Muscle of leg (tissue), 16 donors: ENCODE measurements at places on chromosomes 3 and 15.

DNA sequence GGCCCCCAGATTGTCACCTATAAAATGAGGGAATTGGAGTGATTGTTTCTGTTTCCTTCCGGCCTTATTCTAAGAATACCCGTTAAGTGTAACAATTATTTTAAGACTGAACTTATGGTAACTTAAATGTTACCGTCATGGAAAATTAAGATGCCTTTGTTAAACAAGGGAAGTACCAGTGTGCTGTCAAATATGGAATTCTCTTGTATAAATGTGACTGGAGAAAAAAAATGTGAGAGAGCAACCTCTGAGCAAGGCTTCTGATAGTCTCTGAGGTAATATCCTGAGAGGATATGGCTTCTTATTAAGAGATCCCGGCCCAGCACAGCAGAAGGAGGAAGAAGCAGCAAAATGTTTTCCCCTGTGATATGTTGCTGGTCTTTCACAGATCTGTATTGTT is 480.7 kb upstream of the ADAMTS9 start:
- peak; percentile 72 for DNase-seq

- DNase-seq = no peak
Measured at GRCh38 chr3:37601832-37602231, 259.8 kb upstream of the CTDSPL start.

GRCh38 chr3:158058495-158059130 is 47.6 kb downstream of the SHOX2 start:
- no peak for DNase-seq

DNA sequence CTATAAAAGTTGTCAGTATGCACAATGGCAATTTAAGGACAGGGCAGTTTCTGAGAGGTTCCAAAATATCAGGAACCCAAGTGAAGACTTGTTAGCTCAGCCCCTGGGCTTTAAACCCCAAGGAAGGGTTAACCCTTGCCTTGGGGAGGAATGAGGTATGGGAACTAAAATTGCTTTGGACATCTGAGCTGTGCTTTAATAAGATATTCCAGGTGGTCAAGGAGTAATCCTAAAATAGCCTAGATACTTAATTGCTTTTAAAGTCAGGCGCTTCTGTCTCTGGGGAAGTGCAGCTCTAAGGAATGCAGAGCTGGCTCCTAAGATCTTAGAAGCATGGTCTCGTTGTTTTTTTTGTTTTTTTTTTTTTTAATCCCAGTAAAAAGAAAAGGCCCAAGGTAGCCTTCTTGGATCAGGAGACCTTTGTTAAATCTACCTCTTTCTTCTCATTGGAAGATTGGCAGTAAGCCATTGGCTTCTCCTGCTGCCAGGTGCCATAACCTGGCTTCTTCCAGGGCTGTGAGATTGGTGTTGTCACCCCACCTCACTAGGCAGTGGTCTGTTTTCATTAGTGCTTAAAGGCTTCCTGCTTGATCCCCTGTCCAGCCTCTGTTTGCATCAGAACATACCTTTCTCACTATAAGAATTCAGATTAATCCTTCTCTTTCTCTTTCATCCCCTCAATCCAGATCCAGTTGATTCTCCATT is 24.5 kb downstream of the ARID3B start:
- no peak for DNase-seq

DNA sequence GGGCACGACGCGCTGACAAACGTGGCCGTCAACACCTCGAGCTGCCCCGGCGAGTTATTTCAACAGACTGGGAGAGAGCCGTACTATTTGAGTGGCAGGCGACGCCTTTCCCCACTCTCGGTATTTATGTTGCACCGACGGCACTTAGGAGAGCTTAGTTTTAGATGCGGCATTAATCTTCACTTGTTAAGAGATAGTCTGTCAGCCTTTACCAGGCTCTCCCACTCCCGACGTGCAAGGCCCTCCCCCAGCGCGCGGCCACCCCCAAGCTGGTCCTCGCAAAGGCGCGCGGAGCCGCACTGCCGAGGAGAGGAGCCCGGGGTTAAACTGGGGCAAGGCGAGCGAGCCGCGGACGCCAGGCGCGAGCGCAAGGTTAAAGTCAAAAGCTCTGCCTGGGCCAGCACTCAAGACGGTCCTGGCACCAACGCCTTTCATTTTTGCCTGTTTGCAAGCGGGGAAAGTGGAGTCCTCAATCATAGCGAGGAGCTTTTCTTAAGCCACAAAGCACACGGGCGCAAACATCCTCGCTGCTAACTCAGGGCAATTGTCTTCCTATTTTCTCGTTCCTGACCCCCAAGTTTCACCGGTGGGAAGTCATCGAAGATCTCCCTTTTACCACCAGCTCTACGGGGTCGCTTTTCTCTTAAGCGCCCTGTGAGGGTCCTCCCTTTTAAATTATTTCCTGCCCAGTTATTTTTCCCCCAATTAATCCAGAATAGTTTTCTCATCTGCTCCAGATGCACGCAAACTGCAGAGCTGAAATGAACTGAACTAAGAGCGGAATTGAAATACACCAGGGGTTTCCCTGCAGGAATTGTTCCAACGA is 86.6 kb downstream of the NR2F2 start:
- DNase-seq = no peak

- DNase-seq = no peak
Measured at GRCh38 chr3:44896440-44896839, 22.0 kb downstream of the TGM4 start.

DNA sequence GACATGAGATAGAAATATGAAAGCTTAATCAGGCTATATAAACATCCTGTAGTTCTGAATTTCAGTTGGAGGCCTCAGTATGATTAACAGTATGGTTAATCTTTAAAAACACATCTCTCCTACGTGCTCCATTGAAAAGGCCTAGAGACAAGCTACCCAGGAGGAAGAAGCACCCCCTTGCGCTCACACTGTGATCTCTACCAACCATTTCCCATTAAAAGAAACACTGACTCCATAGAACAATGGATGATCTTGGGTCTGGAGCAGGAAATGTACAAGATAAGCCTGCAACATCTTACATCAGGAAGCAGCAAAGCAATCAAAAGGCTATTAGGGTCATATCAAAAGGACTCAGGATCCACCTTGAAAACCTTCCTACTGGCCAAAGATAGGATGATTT is 3.4 kb upstream of the EOGT start:
- no peak for DNase-seq

DNA sequence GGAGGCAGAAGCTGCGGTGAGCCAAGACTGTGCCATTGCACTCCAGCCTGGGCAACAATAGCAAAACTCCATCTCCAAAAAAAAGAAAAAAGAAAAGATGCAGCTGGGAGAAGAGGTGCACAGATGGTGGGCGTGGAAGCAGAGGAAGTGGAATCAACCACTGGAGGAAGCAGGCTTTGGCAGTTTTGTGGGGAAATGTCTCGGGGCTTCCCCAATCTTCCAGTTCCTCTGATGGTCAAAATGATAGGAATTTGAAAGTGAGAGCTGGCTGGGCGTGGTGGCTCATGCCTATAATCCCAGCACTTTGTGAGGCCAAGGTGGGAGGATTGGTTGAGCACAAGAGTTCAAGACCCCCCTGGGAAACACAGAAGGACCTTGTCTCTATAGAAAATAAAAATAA is 48.1 kb upstream of the SMAD3 start:
- no peak for DNase-seq

DNA sequence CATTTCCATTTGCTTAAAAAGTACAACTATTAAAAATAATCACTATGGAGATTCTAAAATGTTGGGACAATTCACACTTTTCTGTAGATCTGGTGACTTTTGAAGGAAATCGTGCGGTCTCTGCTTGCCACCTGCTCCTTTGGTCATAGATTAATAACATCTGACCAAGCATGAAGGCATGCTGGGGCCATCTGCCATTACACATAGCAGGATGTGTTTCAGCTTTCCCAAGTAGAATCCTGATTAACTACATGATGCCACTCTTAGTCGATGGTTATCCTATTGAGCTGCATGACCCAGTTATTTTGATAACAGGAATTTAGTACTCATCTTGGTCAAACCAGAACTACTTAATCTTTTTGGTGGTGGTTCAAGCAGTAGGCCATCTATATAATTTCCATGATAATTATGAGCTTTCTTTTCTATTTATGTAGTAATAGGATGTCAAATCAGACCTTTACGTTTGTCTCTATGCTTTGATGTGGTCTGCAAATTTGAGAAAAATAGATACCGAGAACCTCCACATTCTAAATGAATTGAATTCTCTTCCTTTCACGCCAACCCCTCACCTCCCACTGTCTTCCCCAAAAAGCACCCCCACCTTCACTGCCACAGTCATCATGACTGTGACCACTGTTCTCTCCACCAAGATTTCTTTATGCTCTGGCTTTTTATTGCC is 158.1 kb downstream of the DIPK2A start:
- DNase-seq = no peak

DNA sequence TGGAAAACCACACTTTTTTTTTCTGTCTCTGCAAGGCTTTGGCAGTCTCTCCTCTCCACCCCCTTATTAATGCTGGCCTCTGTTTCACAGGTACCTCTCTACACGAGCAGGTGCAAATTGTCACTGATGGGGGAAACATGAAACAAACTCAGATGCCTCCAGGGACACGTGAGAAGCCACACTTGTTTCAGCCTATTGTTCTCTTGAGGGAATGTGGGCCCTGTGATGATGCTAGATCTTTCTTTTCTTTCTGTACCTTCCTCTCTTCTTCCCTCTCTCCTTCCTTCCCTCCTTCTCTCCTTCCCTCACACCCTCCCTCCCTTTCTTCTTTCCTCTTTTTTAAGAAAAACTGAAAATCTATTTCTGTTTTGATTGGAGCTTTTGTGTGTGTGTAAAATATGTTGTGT is 5.7 kb upstream of the BLM start:
- DNase-seq = no peak

GRCh38 chr3:12252889-12253288 is 36.0 kb upstream of the PPARG start:
- DNase-seq = no peak

DNA sequence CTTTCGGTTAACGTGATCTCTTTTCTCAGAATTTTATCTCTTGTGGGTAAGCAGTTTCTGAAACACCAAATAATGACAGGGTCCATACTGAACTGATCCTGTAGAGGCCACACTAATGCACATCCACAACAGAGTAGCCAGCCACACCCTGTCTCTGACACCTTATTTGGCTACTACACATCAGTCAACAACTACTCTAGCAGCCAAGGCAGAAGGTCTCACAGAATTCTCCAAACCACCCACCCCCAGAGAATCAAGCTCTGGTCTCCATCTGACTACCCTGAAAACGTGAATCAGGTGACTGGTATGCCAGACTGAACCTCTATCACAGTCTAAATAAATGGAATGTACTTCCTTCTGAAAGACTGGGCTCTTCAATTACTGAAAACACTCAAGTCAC is 38.0 kb downstream of the EDC3 start:
- no peak for DNase-seq

DNA sequence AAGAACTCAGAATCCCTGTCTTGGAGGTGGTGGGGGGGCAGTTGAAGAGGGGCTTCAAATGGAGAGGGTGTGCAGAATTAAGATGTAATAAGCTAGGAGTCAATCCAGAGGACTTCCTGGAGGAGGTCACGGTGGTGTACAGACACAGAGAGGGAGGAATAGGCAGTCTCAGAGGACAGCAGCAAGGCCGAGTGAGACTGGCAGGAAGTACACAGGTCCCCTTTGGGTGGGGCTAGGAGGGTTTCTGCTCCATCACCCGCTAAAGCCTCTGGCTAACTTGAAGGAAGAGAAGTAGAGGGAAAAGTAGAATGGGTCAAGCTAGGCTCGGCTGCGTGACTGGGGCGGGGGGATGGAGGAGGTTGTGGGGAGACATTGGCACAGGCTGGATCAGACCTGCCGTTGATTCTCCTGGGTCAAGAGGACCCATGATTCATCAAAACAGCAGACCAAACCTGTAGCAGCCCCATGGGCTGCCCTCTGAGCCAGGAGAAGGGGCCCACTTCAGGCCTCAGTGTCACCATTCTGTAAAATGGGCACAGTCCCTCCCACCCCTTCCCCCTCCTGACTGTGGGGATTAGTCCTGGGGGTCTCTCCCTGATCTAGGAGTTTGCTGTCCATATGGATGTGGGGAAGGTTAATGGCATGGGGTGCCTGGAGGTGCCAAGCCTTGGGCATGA is 16.9 kb downstream of the CSPG4 start:
- no peak for DNase-seq

DNA sequence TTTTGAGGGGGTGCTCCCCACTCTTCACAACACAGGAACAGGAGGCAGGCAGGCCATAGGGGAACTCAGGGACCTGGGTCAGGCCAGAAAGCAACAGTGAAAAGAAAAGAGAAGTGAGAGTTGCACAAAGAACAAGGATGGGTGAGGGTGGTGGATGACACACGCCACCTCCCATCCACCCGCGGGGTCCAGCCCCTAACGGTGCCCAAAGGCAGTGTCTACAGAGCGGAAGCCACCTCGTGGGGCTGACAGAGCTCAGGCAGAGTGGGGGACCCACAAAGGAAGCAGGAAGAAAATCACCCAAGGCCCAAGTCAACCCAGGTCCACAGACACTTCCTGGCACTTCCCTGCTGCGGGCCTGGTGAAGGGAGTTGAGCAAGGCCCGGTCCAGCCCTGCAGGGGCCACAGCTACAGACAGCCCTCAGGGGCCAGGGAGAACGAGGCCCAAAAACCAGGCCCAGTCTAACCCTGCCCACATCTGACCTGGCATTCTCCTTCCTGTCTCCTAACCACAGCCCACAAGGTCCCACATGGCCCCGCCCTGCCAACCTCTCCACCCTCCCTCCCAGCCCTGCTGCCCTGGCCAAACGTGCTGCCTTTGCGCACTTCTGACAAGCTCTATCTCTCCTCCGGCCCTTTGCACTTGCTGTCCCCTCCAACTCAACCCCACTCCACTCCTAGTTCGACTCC is 5.9 kb downstream of the NUP210 start:
- peak; percentile 25 for DNase-seq

DNA sequence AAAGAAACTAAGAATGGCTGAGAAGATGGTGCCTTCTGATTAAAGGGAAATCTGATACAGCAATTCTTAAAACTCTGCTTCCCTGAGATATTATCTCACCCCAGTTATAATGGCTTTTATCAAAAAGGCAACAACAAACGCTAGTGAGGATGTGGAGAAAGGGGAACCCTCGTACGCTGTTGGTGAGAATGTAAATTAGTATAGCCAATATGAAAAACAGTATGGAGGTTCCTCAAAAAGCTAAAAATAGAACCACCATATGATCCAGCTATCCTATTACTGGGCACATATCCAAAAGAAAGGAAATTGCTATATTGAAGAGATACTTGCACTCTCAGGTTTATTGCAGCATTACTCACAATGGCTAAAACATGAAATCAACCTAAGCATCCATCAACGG is 65.1 kb downstream of the GOLIM4 start:
- peak; percentile 28 for DNase-seq

DNA sequence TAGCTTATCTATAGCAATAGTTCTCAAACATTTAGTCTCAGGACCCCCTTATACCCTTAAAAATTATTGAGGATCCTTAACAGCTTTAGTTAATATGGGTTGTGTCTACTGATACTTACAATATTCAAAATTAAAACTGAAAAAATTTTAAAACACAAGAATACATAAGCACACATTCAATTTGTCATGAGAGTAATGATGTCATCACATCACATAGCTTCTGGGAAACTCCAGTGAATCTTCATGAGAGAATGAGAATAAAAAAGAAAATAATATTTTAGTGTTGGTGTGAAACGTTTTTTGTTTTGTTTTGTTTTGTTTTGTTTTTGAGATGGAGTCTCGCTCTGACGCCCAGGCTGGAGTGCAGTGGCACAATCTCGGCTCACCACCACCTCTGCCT is 25.2 kb upstream of the ACP3 start:
- no peak for DNase-seq
